ENCODE measurements at places on chromosomes 2 and 18.

GRCh38 chr2:16127958-16128357, 187.6 kb downstream of the MYCN start:
- DNase-seq = peak; percentile 100

- no peak for DNase-seq
Measured at GRCh38 chr2:232459419-232460035, 3.6 kb downstream of the ALPI start.

DNA sequence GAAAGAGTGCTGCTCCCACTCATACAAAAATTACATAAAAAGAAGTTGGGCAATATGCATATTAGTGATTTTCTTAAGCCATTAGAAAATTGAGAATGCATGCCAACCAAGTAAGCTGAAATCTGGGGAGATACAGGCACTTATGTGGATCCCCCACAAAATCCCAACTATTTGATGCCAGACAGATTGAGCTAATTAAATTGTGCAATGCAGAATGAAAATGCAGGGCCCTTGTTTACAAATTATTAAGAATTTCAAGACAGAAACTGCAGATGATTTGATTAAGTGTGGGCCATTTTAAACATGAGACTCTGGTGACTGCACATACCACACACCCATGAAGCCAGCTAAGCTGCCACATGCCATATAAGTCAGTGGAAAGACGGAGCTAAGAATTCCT, 554.5 kb downstream of the CBLN2 start:
- no peak for DNase-seq

GRCh38 chr2:147829106-147829505, 15.7 kb upstream of the ACVR2A start:
- DNase-seq = no peak

DNA sequence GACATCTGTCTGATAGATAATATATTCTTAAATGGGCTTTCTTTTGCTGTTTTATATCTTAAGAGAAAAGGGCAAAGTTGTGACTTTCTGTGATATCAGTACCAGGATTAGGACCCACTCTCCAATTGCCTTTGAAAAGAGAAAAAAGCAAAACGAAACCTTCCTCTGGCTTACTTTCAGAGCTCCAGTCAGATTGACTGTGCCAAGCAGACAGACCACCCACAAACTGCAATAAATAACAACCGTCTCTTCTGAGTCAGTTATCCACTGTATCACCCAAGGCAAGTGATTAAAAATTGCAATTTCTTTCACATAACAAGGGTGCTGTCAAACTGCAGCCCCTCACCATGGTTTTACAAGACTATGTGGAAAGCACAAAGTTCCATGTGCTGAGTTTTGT, 230.5 kb upstream of the SETBP1 start:
- DNase-seq = no peak

DNA sequence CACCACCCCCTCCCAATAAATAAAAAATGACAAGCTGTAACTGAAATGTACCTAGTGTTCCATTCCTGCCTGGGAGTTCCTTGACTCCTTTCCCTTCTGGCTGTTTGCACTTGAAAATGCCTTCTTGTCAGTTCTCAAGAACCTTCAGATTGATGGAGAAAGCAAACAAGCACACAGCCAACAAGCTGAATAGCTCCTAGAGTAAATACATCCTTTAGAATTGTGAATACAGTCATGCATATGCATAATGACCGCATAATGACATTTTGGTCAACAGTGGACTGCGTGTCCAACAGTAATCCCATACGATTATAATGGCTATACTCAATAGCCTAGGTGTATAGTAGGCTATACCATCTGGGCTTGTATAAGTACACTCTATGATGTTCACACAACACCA, 97.0 kb downstream of the LYPD6 start:
- DNase-seq = no peak

DNA sequence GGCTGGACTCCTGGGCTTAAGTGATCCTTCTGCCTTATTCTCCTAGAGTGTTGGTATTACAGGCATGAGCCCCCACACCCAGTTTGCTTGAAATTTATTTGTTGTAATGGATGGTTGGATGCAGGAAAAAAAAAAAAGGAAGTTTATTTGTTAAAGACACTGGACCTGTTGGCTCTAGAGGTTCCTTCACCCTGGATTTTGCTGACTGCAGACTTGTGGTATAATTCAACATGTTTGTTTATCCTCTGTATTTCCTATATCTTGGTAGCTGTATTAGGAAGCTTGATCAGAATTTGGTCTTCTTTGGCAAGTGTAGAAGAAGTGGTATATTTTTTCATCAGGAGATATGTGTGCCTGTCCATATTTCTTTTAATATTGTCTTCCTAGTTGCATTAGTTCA, 138.7 kb downstream of the LDLRAD4 start:
- DNase-seq = no peak

- DNase-seq = no peak
Measured at GRCh38 chr2:28628987-28629386, 122.6 kb upstream of the PPP1CB start.

GRCh38 chr18:34491719-34492118, 218.4 kb upstream of the DTNA start:
- DNase-seq = no peak

GRCh38 chr18:11322006-11322405, 172.6 kb upstream of the PIEZO2 start:
- no peak for DNase-seq

GRCh38 chr18:74110976-74111375, 36.7 kb downstream of the FBXO15 start:
- no peak for DNase-seq

DNA sequence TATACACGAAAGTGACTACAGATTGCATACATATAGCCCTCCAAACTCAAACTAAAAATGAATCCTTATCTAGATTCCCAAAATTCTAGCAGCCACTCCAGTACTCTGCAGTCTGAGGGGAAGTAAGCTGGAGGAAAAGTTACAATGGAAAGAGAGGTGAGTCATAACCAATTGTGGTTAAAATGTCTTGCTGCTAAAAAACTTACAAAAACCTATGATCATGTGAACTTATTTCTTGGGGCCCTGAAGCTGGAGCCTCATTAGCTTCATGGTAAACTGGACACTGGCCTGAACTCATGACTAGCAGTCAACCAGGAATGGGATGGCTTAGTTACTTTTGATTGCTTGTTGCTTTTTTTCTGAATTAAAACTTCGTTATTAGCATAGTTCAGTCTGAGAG, 175.9 kb downstream of the SLC4A3 start:
- no peak for DNase-seq

DNA sequence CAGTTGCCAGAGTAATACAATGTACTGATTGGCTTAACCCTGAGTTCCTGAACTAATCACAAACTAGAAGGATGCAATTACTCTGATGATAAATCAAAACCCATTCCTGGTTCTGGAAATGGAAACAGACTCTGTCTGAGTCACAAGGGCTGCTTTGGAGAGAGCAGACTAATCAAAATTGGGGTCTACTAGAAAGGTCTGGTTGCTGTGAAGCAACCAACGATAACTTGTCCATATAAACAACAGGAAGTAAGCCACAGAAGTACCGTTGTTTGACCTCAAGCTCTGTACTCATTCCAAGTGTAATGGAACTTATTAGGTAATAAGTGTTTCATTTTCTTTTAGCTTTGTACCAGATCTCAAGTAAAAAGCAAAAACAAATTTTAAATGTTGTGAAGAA, 49.7 kb downstream of the RASGRP3 start:
- no peak for DNase-seq

DNA sequence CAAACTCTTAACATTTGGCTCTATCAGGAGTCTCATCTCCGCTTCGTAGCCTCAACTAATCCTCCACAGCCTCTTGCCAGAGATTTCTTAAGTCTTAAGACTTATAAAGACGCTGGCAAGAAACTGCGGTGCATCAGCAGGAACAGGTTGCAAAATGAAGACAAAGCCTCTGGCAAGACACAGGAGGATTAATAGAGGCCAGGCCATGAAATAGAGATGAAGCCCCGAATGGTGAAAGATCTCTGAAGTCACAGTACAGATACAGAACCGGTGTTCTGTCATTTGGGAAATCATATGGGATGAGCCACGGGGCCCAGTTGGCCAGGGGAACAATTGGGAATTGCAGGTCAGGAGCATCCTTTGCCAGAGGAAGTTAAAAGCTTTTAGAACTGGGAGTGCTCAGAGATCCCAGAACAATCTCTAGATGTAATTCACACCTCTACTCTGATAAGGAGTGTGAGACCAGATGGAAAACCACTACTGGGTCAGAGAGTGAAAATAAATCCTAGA, 190.9 kb upstream of the FOSL2 start:
- no peak for DNase-seq

- no peak for DNase-seq
Measured at GRCh38 chr18:51107082-51107481, 77.1 kb downstream of the SMAD4 start.

DNA sequence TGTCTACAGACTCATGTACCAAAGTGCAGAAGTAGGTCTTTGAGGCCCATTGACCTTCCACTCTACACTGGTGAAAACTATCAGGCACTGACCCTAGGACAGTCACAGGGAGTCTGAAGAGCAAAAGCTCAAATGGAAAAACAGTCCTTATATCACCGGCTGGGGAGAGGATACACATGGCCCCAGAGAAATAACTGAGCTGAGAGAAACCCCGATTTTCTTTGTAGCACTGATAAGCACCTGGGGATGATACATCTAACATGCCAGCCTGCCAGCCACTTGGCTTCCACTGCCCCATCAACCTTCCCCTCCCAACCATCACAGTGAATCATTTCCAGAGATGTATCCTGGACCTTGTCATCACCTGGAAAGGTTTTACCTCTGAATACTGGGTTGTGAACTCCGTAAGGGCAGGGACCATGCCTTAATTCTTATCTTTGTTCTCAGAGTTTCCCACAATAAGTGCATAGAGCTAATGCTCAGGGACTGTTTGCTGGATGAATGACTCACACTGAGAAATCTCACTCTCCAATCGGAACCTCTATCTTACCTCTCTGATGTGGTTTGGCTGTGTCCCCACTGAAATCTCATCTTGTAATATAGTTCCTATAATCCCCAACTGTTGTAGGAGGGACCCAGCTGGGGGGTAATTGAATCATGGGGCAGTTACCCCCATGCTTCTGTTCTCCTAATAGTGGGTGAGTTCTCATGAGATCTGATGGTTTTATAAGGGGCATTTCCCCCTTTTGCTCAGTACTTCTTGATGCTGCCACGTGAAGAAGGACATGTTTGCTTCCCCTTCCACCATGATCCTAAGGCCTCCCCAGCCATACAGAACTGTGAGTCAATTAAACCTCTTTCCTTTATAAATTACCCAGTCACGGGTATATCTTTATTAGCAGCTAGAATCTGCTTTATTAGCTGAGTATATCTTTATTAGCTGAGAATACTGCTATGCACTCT, 37.1 kb downstream of the EVA1A start:
- DNase-seq = no peak

GRCh38 chr2:45067859-45068570, 58.8 kb upstream of the SIX2 start:
- peak; percentile 25 for DNase-seq

- no peak for DNase-seq
Measured at GRCh38 chr2:236762628-236763027, 193.0 kb downstream of the ACKR3 start.

GRCh38 chr18:5447442-5447841, 96.4 kb downstream of the EPB41L3 start:
- no peak for DNase-seq

- DNase-seq = no peak
Measured at GRCh38 chr2:176525086-176525485, 255.8 kb downstream of the MTX2 start.

- DNase-seq = no peak
Measured at GRCh38 chr2:216188559-216188850, 79.4 kb downstream of the XRCC5 start.

DNA sequence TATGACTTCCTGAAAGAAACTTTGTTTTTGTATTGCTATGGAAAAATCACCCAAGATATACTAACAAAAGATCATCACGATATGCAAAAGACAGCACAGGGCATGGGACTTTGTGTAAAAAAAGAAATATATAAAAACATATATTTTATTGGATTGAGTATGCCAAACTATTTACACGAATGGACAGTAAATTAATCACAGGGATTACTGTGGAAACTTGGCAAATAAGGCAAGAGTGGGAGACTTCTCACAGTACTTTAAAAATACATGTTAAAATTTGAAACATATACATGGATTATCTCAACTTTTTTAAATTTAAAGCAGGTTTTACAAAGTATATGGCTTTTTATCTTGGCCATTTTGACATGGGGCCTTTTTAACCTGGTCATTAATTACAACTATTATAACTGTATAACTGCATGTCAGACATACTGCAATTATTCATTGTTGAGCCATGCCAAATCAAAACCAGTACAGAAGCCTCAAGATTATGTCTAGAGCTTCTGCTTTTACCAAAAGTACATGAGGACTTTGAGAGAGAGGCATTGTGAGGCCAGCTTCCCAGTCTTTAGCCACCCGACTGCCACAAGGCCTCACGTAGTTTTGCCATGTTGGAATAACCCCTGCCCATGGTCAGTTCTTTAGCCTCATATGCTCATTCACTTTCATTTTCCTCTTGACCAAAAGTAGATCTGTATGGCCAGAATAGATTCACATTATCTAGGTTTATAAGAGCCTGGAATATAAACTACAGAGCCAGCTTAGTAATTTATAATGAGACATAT, 419.8 kb downstream of the SETBP1 start:
- no peak for DNase-seq

- DNase-seq = no peak
Measured at GRCh38 chr18:7237673-7238272, 6.9 kb downstream of the LRRC30 start.

DNA sequence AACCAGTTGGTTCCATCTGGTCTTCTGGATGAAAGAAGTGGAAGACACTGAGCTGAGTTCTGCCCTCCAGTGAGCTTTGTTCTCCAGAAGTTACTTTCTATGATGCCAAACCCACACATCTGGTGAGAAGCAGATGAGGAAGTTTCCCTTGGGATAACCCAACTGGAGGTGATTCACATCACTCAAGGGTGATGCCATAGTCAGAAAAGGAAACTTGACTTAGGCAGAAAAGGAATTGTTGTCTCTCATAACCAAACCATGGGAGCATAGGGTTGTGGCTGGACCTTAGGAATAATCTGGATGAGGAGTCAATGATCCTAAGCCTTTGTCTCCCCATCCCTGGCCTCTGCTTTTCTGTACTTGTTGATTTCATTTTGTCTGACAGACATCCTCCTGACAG, 43.7 kb downstream of the CDC42EP3 start:
- no peak for DNase-seq

GRCh38 chr2:218014706-218015585, 12.2 kb upstream of the TNS1 start:
- no peak for DNase-seq

DNA sequence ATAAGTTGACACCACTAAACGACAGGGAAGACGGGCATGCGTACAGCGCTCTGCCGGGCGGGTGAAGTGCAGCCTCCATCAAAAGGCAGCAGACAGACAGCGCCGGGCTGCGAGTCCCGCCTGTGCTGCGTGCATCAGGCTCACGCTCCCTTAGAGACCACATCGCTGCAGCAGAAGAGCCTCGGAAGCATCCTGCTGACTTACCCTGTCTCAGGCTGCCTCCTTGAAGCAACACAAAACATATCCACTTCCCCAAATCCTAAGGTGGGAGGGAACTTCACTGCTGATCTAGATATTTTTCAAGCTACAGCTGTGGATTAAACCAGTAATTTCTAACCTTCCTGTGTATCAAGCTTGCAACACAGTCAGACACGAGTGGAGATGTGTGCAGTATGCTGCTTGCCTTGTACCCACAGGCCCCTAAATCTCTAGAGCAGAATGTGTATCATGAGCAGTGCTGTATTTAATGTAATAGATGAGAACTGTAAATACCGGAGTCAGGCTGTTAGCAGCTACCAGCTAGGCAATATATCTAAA, 6.4 kb downstream of the MYT1L start:
- DNase-seq = peak; percentile 74

- DNase-seq = no peak
Measured at GRCh38 chr2:152825834-152826233, 107.4 kb downstream of the ARL6IP6 start.

GRCh38 chr2:231617059-231617926, 24.6 kb downstream of the TEX44 start:
- no peak for DNase-seq

All from BE2C (cell line).